KG1 (cell line): ENCODE measurements at places on chromosomes 6 and 20.

- no peak for DNase-seq
Observed at GRCh38 chr6:117617210-117618035, 15.1 kb upstream of the GOPC start.

- no peak for DNase-seq
Observed at GRCh38 chr20:4111440-4112411, 96.4 kb upstream of the RNF24 start.

GRCh38 chr6:26016245-26016962, 53.8 kb downstream of the TRIM38 start:
- DNase-seq: no peak

GRCh38 chr6:18663011-18663410, 275.9 kb downstream of the RNF144B start:
- DNase-seq: no peak

GRCh38 chr6:162184465-162184864, 543.1 kb downstream of the PRKN start:
- DNase-seq: no peak

GRCh38 chr20:6818033-6818808, 50.7 kb downstream of the BMP2 start:
- DNase-seq: no peak

- DNase-seq: no peak
Observed at GRCh38 chr6:74581681-74582080, 624.2 kb downstream of the COL12A1 start.

DNA sequence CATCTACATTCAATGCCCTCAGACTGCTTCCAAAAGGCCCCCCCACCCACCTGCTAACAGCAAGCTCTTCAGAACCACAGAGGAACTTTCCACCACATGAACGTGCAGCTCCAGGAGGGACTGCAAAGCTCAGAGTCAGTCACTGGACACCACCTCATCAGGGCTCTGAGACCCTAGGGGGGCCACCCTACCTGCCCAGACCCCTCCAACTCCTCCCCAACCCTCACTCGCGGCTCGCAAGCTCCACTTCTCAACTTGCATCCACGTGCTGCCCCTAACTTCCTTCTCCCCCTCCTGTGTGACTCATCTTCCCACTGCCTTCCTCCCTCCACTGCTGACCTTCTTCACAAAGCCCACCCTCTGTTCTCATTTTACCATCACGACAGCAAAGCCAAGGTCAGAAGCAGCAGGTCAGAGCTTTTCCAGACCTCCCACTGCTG, 6.5 kb downstream of the MBOAT1 start:
- no peak for DNase-seq

GRCh38 chr6:54255886-54256285, 52.4 kb upstream of the TINAG start:
- DNase-seq: no peak

GRCh38 chr20:54173653-54174456, at the start of gene CYP24A1:
TSS of gene CYP24A1 (minus strand) at chr20:54173986. CDS start at chr20:54173579, 407 bp downstream.
- no peak for DNase-seq

- no peak for DNase-seq
Observed at GRCh38 chr6:144223686-144224085, 61.4 kb upstream of the UTRN start.

GRCh38 chr6:13445005-13445743, 42.2 kb downstream of the GFOD1 start:
- peak; percentile 26 for DNase-seq

GRCh38 chr20:3565851-3566250, 95.0 kb downstream of the ATRN start:
- DNase-seq: no peak

DNA sequence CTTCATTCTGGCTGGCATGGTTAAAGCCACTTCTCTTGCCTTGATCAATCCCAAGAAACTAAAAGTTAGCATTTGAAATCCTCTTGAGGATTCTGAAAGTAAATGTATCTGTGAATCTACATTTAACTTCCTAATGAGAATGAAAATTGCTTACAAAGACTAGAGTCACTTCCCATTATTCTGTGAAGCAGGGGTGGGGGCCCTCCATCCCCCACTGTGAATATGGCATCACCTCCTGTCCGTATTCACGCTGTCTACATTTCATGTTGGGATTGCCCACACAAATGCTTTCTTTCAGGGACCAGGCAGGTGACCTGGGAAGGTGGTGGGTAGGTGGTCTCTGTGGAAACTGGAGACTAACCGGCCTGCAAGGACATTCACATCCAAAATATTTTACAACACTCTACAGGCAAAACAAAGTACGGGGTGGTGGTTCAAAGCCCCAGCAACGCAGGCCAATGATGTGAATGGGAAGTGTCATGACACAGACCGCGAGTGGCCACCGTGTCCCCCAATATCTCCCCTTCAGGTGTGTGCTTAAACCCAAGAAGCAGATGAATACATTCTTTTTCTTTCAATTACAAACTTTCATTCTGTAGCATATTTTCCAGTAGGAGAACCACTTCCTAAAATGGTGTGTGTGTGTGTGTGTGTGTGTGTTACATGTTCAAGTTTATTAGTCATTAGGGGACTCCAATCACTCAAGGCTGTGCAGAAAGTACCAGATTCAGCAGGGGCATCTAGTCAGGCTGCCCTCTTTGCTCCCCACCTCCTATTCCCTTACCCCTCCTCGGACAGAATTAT, 132.2 kb downstream of the PRND start:
- DNase-seq: no peak

DNA sequence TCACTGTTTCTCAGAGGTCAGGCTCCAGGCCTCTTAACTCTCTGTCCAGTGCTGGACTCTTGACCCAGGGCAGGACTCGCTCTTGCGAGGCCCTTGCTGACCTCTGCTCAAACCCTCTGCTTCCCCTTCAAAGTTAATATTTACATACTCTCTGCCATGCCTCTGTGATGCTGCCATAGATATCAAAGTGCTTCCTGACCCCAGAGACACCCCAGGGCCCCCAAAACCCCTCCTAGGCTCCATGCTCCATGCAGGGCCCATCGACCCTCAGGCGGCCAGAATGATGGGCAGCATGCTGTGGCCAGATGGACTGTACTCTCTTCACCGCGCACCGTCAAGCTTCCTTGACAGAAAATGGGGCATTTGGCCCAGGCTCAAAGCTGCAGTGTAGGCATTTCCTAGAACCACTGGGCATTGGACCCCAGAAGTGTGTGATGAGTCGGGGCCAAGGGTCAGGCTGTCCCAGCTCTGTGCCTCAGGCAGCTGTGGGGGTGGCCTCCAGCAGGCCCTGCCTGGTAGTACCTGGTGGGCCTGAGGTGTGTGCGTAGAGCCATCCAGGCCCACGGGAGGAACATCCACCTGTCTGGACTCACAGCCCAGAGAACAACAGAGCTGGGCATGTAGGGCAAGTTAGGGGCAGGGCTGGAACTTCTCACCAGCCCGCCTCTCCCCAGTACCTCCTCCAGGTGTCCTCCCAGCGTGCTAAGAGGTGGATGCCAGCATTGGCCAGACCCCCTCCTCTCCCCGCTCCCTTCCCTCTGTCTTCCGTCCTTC, 142.8 kb downstream of the VEGFA start:
- DNase-seq: no peak

DNA sequence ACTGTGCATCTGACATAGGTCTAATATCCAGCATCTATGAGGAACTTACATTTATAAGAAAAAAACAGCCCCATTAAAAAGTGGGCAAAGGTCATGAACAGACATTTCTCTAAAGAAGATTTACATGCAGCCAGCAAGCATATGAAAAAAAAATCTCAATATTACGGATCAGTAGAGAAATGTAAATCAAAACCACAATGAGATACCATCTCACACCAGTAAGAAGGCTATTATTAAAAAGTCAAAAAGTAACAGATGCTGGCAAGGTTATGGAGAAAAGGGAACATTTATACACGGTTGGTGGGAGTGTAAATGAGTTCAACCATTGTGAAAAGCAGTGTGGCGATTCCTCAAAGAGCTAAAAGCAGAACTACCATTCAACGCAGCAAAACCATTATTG, 13.1 kb downstream of the METTL24 start:
- no peak for DNase-seq

- no peak for DNase-seq
Observed at GRCh38 chr6:115972679-115973078, 88.0 kb downstream of the FRK start.

- no peak for DNase-seq
Observed at GRCh38 chr6:45704056-45704800, 311.4 kb downstream of the CLIC5 start.

DNA sequence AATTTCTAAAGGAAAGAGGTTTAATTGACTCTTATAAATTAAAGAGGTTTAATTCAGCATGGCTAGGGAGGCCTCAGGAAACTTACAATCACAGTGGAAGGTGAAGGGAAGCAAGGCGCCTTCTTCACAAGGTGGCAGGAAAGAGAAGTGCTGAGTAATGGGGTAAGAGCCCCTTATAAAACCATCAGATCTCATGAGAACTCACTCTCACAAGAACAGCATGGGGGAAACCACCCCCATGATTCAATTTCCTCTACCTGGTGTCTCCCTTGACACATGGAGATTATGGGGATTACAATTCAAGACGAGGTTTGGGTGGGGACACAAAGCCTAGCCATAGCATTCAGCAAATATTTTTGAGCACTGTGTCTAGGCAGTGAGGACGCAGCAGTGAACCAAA, 3.9 kb upstream of the IPCEF1 start:
- DNase-seq: no peak

- DNase-seq: no peak
Observed at GRCh38 chr20:9485614-9486340, 28.6 kb upstream of the LAMP5 start.

- DNase-seq: no peak
Observed at GRCh38 chr20:11813106-11813890, 104.4 kb upstream of the BTBD3 start.

- no peak for DNase-seq
Observed at GRCh38 chr6:15441981-15442380, 196.1 kb downstream of the JARID2 start.

GRCh38 chr6:11732036-11732631, 46.5 kb downstream of the ADTRP start:
- DNase-seq: peak; percentile 30

GRCh38 chr6:38387461-38387860, 252.3 kb downstream of the BTBD9 start:
- DNase-seq: no peak

GRCh38 chr6:2961506-2961905, 9.9 kb downstream of the SERPINB6 start:
- no peak for DNase-seq

DNA sequence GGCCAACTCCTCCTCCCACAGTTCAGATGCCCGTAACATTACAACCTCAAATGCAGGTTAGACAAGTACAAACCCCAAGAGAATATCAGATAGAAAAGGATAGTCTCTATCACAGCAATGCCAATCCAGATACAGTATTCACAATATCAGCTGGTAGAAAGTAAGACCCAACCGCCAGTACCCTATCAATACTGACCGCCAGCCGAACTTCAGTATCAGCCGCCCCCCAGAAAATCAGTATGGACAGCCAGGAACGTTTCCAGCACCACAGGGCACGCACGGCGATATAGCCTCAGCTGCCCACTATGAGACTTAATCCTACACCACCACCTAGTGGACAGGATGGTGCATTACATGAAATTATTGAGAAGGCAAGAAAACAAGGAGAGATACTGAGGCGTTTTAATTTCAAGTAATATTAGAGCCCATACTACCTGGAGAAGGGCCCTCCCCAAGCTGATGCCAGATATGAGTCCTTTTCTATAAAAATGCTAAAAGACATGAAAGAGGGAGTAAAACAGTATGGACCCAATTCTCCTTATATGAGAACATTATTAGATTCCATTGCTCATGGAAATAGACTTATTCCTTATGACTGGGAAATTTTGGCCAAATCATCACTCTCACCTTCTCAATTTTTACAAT, 17.6 kb upstream of the EIF2S2 start:
- DNase-seq: peak; percentile 34

DNA sequence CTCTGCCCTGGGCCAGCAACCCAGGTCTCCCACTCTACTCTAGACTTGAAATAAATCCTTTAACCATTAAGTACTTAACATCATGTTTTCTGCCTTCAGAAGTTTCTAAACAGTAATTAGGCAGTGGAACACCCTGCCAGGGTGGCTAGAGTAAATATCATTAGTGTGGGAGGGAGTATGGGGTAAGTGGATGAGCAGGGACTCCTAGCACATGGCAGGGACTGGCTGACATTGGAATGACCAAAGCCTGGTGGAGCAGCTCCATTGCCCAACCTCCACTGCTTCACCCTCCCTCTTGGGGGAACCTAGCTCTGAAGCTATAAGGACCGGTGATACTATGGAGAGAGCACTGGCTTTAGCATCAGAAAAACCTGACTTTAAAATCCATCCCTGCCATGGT, 167.1 kb downstream of the MAFB start:
- no peak for DNase-seq

DNA sequence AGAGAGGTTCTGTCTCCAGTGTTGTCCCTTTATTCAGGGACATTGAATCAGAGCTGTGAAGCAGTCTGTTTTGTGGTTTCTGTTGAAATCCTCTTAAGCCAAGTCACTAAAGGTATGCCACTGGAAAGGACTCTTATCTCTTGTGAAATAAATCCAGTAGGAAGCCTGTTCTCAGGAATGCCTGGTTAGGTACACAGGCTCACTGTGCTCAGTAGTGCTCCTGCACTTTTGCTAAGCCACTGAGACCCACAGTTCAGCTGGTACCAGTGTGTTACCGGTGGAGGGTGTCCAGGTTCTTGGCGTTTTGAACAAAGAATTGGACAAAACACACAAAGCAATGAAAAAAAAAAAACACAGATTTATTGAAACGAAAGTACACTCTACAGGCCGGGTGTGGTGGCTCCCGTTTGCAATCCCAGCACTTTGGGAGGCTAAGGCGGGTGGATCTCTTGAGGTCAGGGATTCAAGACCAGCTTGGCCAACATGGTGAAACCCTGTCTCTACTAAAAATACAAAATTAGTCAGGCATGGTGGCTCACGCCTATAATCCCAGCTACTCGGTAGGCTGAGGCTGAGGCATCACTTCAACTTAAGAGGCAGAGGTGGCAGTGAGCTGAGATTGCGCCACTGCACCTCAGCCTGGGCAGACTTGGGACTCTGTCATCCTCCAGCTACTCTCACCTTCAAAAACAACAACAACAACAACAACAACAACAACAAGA, 186.1 kb downstream of the JARID2 start:
- DNase-seq: no peak

- no peak for DNase-seq
Observed at GRCh38 chr6:147837540-147837939, 329.1 kb downstream of the SAMD5 start.

- DNase-seq: no peak
Observed at GRCh38 chr6:119482850-119483285, 133.3 kb upstream of the MAN1A1 start.

- no peak for DNase-seq
Observed at GRCh38 chr20:12535316-12535715, 473.5 kb upstream of the SPTLC3 start.
